ENCODE measurements at places on chromosomes 12 and 14. TPM values are rescaled to one million over a fixed set of nuclear protein-coding genes. Genes with fewer than 3 reads are reported as not detected.
A peak's percentile ranks its signal among the peaks of the same experiment; 100 is the strongest.

The TMED8 gene
- 27.8 TPM for total RNA-seq

The PTPRR gene
- total RNA-seq, result not detected

The MIS18BP1 gene
- total RNA-seq, result 53.7 TPM

The SLC39A5 gene
- total RNA-seq, result 0.59 TPM

The FAM186B gene
- total RNA-seq, result not detected

The RBM19 gene
- 69.6 TPM for total RNA-seq

The SRRM4 gene
- not detected for total RNA-seq

The BMP4 gene
- total RNA-seq, result 0.34 TPM

- no peak for DNase-seq
Measured at GRCh38 chr12:68340404-68341270, 8.5 kb upstream of the MDM1 start.

DNA sequence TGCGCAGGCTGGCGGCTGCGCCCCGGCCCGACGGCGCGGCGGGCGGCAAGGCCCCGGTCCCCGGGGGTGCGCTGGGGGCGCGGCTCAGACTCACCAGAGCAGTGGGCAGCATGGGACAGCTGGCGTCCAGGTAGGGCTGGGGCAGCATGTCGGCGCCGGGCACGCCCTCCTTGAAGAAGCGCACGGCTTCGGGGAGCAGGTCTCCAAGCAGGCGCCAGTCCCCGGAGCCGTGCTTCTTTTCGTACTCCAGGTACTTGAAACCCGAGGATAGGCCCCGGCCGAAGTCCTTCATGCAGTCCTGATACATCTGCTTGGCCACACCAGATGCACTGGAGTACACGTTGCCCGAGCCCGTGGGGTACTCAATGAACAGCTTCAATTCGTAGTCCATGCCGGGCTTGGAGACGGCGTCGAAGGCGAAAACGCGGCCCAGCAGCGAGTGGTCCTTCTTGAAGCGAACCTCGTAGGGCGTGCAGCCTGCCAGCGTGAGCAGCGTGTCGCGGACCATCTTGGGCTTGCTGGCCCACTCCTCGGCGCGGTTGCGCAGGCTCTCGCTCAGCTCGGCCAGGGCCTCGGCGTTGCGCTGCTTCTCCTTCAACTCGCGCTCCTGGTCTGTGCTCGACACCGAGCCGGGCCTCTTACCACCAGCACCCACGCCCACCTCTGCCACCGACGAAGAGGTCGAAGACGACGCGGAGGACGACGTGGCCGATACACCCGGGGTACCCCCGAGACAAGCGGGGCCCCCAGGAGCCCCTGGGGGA lies 2.2 kb downstream of the IRF2BPL start:
- peak; percentile 37 for DNase-seq

DNA sequence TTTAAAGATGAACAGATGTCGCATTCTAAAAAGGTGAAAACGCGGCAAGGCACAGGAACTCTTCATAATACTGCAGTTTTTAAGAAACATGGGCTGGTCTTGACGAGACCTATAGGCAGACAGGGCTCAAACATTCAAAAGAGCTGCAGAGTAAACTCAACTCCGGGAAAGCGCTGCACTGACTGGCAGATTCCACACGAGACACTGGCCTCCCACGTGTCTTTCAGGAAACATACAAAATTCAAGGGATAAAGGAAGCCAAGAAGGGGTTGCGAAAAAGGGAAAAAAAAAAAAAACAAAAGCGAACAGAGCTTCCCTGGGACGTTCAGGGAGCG lies 614 bp upstream of the ARF6 start:
- DNase-seq, result peak; percentile 69

- DNase-seq, result no peak
Measured at GRCh38 chr12:114751712-114752111, 67.7 kb upstream of the TBX3 start.

- DNase-seq, result no peak
Measured at GRCh38 chr12:118513611-118514010, 137.3 kb downstream of the SUDS3 start.

DNA sequence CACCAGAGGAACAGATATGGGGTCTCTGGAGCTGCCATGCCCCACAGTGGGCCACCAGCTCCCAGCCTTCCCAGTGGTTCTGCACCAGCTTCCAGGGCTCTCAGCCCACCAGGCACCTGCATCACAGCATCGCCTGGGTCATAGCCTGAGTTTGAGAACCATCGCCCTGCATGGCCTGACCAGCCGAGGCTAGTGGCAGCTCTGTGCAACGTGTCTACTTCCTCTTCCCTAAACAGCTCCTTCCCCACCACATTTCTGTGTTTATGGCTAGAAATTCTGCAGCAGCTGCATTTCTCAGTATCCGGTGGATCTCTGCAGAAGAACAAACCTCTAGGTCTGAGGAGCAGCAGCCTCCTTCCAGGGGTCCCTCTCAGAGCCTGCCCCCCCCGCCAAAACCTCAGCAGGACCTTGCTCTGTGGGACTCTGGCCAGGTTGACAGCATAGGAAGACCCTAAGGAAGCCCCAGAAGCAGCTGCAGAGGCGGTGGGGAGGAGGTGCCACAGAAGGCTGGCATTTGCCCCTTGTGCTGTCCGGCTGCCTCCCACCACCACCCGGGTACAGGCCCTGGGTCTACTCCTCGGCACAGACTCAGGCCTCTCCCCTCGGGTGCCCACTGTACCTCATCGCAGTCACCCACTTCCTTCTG lies 47.7 kb downstream of the PSMA6 start:
- no peak for DNase-seq

- DNase-seq, result no peak
Measured at GRCh38 chr12:116524964-116525379, 34.2 kb upstream of the MAP1LC3B2 start.

DNA sequence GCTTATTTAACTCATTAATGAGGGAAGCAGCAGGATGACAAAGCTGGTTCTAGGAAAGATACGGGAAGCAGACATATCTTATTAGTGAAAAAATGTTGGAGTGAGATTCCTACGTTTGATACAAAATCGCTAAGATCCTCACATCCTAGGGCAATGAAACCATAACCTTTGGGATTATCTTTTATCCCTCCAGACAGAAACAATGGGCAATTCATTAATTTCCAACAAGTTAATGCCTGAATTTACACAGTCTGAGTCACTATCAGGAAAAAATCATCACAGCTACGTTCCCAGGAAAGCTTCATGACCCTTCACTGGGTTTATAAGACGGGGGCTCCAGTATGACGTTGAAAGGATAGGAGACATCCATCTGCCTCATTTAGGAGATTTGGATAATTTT lies 45.0 kb downstream of the SLC24A4 start:
- DNase-seq, result no peak

DNA sequence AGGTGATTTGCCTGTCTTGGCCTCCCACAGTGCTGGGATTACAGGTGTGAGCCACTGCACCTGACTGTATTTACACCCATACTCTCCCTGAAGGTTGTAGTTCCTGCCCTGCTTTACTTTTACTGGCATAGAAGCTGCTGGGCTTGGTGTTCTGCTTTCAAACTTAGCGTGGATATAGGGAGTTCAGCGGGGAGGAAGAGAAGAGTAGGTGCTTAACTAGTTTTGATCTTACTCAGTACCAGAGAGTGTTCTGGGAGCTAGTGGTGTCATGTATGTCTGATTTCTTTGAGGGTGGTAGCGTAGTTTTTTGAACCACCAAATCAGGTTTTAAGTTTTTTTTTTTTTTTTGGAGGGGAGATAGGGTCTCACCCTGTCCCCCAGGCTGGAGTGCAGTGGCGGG lies 13.8 kb downstream of the RCOR1 start:
- peak; percentile 28 for DNase-seq

DNA sequence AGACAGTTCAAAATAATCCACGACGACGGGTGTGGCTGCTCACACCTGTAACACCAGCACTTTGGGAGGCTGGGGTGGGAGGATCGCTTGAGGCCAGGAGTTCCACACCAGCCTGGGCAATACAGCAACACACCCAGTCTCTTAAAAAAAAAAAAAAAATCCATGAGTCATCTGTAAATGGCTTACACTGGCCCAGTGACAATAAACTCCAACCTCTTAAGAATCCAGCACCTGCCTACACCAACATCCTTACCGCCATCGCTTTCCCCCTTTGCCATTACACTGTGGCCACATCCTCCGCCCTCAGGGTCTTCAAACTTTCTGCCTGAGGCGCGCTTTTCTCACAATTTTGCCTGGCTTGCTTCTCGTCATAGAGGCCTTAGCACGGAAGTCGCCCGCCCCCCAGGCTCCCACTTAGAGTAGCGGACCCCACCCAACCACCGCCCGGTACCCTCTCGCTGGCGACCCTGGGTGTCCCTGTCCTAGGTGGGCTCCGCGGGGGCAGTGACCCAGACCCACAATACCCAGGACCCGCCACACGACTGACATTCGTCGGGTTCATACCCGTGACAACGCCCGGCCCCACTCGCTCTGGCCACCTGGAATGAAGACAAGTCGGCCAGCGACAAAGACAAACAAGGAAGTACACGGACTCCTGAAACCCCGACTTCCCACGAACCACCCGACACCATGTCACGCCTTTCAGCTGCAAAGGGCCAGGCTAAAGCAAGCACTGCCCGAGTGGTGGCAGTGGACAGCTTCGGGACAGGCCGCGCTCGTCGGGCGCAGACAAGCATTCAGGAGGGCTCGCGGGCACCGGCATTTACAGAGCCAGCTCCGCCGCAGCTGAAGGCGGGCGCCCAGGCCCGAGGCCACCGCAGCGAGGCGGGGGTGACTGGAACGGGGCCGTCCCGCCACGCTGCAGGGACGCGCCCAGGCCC lies 636 bp downstream of the GOLGA3 start:
- peak; percentile 31 for DNase-seq

- DNase-seq, result peak; percentile 75
Measured at GRCh38 chr12:111406474-111407376, 1.0 kb downstream of the SH2B3 start.

- DNase-seq, result no peak
Measured at GRCh38 chr14:75738192-75738591, 77.1 kb downstream of the TTLL5 start.

DNA sequence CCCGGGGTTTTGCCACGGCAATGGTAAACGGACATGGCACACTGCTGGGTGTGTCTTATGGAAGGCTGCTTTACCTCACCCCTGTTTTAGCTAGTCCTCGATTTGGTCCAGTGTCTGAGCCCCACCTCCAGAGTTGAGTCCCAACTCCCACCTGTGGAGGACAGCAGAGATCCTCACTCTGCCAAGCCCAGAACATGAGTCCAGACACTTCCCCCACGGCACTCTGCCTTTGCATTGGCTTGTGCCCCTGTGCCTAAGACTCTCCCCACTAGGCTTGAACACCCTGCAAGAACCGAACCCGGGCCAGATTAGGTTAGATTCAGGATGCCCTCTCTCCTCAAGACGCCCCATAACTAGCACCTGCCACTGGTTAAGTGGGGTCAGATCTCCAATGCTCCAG lies 59.8 kb upstream of the C14orf180 start:
- no peak for DNase-seq

DNA sequence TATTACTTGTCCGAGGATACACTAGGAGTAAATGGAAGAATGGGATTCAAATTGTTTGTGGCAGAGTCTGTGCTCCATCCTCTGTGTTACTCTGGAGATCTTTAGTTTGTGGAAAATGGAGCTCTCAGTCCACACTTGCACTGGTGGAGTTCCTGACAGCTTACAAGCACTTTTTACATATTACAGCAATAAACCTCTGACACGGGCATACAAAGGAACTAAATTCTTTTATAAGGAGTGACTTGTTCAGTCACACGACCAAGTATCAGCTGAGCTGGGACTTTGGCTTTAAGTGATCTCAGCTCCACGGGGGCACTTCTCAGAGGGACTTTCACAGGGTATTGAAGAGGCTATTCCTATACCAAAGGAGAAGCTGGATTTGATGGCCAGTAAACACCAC lies 417.5 kb downstream of the LRIG3 start:
- DNase-seq, result no peak

GRCh38 chr14:89531661-89532335 lies 114.8 kb upstream of the FOXN3 start:
- DNase-seq, result no peak

DNA sequence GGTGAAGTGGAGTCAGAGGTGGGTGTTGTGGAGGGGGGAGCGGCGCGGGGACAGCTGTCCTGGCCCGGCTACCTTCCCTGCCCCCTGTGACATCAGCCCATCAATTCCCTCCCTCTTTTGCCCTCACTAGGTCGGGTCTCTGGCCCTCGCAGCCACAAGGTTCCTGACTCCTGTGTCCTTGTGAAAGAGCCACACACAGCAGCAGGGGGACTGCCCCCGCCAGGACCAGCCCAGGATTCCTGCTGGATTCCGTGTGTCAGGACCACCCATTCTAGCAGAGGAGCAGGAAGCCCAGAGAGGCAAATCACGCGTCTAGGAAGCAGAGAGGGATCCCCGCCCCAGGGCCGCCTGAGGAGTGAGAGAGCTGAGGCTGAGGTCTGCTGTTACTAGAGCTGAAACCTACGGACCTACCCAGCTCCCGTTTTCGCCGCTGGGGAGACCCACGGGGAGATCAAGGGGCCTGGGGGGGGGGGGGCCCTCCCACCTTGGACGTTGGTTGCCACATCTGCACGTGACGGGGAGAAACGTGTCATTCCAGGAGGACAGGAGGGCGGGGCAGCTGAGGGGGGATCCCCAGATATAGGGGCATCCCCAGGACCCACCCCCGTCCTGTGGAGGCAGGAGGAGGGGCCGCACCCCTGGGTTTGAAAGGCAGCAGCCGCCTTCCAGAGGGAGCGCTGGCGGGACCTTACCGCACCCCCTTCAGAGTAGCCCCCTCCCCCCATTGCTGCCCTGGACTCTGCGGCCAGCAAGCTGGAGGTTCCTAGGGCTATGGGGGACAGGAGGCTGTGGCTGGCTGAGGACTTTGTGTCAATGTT lies 12.5 kb upstream of the INF2 start:
- peak; percentile 81 for DNase-seq

- no peak for DNase-seq
Measured at GRCh38 chr12:66942741-66943465, 264.0 kb upstream of the GRIP1 start.

DNA sequence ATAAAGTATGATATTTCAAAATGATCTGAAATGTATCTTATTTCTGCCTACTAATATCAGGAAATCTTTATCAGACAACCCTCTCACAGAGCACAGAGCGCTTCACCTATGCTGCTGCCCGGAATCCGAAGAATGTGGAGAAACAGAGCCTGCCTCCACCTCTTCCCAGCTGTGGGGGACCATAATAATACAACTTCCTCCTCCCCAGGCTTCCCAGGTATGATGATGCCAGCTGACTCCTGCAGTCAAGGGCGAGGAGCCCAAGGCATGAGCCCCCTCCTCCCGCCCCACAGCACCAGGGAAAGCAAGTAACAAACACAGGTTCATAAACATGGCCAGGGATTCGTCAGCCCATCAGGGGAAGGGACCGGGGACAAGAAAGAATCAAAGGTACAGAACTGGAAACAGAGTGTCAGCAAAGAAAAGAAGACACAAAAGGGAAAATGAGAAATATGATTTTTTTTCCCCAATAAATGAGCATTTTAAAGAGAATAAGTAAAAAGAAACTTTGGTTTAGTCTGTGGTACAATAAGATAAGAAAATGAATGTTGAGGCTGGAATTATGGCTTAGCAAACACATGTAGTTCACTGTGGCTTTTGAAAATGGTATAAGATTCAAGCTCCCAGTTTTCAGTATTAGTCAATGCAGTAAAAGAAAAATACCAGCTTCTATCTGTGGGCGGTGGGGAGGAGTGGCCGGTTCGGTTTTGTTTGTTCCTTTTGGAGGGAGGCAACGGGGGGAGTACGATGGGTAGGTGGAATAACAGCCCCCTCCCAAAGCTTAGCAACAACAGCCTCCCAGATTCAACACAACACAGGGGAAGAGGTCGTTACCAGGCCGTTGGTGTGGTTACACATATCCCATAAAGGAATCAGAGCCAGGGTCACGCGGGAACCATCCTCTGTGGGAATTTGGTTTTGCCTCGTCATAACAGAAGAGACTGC lies 68.3 kb downstream of the SETD3 start:
- peak; percentile 50 for DNase-seq
